ENCODE measurements at places on chromosomes 2 and 18.

GRCh38 chr18:62183578-62184195 lies 3.2 kb downstream of the PIGN start:
- DNase-seq: no peak
- no peaks in the 10 kb centered on the region for H3K36me3 ChIP-seq
- H3K27ac ChIP-seq: no peak overlapping the region
- H3K4me3 ChIP-seq: no peak overlapping the region

DNA sequence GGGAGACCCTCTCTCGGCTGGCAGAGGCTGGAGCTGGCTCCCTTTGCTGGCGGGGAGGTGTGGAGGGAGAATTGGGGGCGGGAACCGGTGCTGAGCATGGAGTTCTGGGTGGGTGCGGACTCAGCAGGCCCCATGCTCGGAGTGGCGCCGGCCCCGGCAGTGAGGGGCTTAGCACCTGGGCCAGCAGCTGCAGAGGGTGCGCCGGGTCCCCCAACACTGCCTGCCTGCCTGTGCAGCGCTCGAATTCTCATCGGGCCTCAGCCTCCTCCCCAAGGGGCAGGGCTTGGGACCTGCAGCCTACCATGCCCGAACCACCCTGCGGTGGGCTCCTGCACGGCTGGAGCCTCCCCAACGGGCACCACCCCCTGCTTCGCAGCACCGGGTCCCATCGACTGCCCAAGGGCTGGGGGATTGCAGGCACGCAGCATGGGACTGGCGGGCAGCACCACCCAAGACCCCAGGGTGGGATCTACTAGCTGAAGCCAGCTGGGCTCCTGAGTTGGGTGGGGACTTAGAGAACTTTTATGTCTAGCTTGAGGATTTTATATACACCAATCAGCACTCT lies 129.8 kb downstream of the LRRC30 start:
- no peaks in the 10 kb centered on the region for H3K4me1 ChIP-seq
- no peak for DNase-seq

DNA sequence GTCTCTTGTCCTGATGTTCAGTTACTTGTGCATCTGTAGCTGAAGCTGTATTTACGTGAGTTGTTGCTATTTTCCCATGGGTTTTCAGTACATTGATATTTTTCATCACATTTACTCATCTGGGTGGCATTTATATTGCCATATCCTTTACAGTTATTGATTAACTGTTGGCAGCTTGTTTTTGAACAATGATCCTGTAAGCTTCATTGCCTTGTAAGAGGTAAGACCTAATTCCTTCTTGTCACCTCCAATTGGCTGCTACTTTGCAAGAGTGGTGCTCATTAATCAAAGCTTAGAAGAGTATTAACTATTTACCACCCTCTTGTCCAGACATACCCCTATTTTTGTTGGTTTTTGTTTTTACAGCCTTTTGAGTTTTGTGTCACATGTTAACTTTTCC lies 74.8 kb downstream of the COA5 start:
- H3K36me3 ChIP-seq: peaks cover 3% of the 10 kb centered on the region

DNA sequence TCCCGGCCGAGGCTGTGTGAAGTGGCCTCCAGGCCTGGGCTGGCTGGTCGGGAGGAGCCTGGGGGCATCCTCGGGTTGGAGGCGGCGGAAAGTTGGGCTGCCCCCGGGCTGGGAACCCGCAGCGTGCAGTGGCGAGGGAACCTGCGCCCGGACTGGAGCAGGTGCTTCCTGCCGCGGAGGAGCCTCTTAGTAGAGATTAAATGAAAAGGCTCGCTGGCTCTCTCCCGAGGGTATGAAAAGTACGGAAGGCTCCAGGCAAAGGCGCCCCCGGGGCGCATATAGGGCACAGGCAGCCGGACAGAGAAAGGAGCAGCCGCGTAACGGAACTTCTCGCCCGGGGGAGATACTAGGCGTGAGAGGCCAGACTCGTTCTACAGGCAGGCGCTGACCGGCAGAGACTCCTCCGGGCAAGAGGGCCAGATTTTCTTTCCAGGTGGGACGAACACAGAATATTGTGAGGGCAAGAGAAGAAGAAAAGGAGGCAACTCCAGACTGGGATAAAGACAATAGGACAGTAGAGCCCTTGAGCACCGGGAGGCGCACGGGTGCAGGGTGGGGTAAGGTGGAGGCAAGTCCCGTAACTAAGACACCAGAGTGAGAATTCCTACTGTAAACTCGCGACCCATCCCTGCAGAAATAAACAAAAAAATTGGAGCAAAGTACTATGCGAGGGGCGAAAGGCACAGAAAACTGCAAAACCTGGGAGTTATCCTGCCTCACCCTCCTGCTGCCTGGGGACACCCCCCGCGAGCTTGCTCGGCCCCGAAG lies 816 bp downstream of the CDH2 start:
- no peaks in the 10 kb centered on the region for H3K36me3 ChIP-seq
- no peak overlapping the region for H3K27ac ChIP-seq
- H3K4me3 ChIP-seq: peak overlapping the region; percentile 41
- H3K4me1 ChIP-seq: peaks cover 14% of the 10 kb centered on the region
- H3K27me3 ChIP-seq: peaks cover 9% of the 10 kb centered on the region
- no peak for DNase-seq

GRCh38 chr2:128591022-128591860 lies 272.6 kb upstream of the HS6ST1 start:
- H3K27ac ChIP-seq: no peak overlapping the region
- no peaks in the 10 kb centered on the region for H3K27me3 ChIP-seq
- H3K4me3 ChIP-seq: no peak overlapping the region
- no peaks in the 10 kb centered on the region for H3K4me1 ChIP-seq
- no peak for DNase-seq

Data from esophagus squamous epithelium (tissue), 5 donors.